Smooth muscle cell of the pulmonary artery (primary cell): ENCODE measurements at places on chromosomes 3 and 15. TPM values are rescaled to one million over a fixed set of nuclear protein-coding genes. Genes with fewer than 3 reads are reported as not detected.

Gene DGKG
- total RNA-seq = 1.2 and 4.0 TPM in 2 replicates

Gene FAM81A
- 0.20 and 0.33 TPM in 2 replicates for total RNA-seq

Gene CYP11A1
- 0.26 and 0.50 TPM in 2 replicates for total RNA-seq

Gene MORC1
- not detected in 2 replicates for total RNA-seq

Gene CYP8B1
- not detected in 2 replicates for total RNA-seq

Gene KAT2B
- total RNA-seq = 12.1 and 12.8 TPM in 2 replicates

Gene NDN
- 65.9 and 66.9 TPM in 2 replicates for total RNA-seq

Gene ZIC4
- total RNA-seq = 0.07 TPM in 1 of 2 replicates, not detected in the other

Gene CPA3
- not detected in 2 replicates for total RNA-seq

Gene RASGRP1
- 1.1 and 5.1 TPM in 2 replicates for total RNA-seq

Gene CD200
- total RNA-seq = 12.3 and 12.8 TPM in 2 replicates

Gene ITGA11
- 190 and 241 TPM in 2 replicates for total RNA-seq

Gene GRK7
- total RNA-seq = not detected in 2 replicates

Gene GPR27
- total RNA-seq = 0.13 and 0.26 TPM in 2 replicates

Gene CCDC50
- total RNA-seq = 93.8 and 109 TPM in 2 replicates

Gene CRYGS
- total RNA-seq = 0.89 and 1.1 TPM in 2 replicates

Gene SLC2A2
- not detected in 2 replicates for total RNA-seq

Gene ASB14
- not detected in 2 replicates for total RNA-seq

Gene ADIPOQ
- total RNA-seq = not detected in 2 replicates

Gene GABRR3
- total RNA-seq = not detected in 2 replicates

Gene WDR93
- total RNA-seq = 0.07 TPM in 1 of 2 replicates, not detected in the other

Gene DAPK2
- 0.59 and 0.98 TPM in 2 replicates for total RNA-seq
